NAMALWA (cell line): ENCODE measurements at places on chromosomes 13 and 19.

- DNase-seq, result no peak
Measured at GRCh38 chr13:43965459-43965845, 85.7 kb downstream of the LACC1 start.

DNA sequence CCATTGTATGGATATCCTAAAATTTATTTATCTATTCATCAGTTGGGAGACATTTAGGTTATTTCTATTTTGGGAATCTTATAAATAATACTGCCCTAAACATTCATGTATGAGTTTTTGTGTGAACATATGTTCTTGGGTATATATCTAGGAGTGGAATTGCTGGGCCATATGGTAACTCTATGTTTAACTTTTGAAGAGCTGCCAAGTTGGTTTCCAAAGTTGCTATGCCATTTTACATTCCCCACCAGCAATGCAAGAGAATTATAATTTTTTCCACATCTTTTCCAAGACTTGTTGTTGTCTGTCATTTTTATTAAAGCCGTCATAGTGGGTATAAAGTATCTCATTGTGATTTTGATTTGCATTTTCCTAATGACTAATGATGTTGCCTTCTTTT is 48.2 kb upstream of the CALM3 start:
- no peak for DNase-seq

- no peak for DNase-seq
Measured at GRCh38 chr13:111259058-111259457, 61.4 kb upstream of the TEX29 start.

DNA sequence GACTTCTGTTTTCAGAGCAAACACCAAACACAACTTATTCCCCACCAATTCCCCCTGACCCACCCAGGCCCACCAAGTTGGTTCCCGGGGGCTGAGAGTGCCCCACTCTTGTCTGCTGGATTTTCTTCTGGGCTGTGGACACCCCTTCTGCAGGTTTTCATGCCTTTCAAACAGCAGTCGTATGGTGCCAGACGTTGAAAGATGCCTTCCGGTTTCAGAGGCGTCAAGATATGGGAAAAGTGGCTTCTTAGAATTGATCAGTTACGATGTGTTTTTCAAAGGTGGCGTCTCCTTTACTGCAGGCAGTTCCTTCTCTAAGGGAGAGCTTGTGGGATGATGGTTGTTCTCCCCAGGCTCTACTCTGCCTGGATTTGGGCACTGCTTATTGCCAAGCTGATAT is 12.7 kb downstream of the CLEC11A start:
- no peak for DNase-seq

DNA sequence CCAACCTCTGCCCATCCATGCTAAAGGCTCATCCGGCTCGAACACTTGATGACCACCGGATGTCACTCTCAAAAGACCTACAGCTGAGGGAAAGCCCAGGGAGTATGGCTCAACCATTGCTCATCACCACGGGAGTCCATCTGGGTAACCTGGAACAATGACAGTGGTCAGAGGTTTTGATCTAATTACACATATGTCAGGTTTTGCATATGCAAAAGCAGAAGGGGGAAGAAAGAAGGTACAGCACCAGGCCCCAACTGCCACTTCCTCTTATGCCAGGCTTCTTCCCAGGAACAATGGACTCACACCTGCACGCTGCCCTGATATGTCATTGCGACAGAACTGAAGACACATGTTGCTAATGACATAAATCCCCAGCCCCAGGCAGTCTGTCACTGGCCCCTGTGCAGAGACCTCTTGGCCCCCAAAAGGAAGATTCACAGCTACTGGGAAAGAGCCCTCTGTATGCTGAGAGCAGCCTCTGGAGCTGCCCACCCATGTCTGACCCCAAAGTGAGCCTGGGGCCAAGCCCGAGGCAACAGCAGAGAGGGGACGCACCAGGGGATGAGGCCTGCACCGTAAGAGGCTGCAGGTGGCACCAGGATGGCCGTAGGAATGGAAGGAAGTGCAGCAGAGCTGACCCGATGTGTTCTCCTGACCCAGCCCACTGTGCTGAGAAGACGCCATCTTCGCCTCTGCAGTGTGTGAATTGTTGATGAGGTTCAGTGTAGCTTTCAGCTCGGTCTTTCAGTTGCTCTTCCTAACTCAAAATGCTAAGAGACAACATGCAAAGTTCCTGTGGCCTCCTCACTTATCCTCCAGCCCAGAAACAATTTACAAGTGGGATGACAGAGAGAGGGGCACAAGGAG is 26.3 kb downstream of the EPS15L1 start:
- DNase-seq, result peak; percentile 93

- DNase-seq, result peak; percentile 90
Measured at GRCh38 chr19:10699650-10700335, 1.4 kb upstream of the QTRT1 start.

- peak; percentile 86 for DNase-seq
Measured at GRCh38 chr13:39510316-39510695, 92.7 kb downstream of the LHFPL6 start.

GRCh38 chr19:2491130-2491801 is 15.3 kb downstream of the GADD45B start:
- peak; percentile 91 for DNase-seq

GRCh38 chr19:34461375-34462100 is 20.0 kb upstream of the WTIP start:
- DNase-seq, result no peak

DNA sequence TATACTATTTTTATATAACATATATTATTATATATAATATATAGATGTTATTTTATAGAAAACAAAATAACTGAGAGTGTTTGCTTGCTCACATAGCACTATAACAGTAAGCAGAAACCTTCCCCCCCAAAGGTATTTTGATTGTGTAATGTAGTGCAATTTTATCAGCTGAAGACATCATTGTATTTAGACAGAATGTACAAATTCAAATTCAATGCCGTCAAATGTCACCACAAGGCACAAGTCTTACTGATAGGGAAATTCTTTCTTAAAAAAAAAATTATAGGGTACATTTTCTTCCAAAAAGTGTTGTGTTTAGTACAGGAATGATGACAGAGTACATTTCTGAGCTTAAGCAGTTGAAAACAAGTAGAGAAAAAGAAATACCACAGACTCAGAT is 1147.1 kb upstream of the SPRY2 start:
- DNase-seq, result no peak

- no peak for DNase-seq
Measured at GRCh38 chr13:28489524-28489931, 5.4 kb downstream of the FLT1 start.

DNA sequence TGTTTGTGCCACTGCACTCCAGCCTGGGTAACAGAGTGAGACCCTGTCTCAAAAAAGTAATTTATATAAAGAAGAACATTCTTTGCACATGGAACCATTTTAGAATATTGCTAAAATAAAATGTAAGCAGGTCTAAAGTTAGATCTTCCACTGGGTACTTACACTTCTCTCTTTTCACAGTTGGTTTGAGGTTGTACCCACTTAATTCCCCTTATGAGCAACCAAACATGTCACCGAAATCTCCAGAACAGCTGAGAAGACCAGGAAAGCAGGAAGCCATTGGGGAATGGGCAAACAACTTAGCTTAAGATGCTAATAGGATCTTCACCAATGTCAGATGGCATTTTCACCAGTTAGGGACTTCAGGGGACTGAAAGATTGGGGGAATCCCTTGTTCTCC is 18.8 kb downstream of the NLRP4 start:
- no peak for DNase-seq

DNA sequence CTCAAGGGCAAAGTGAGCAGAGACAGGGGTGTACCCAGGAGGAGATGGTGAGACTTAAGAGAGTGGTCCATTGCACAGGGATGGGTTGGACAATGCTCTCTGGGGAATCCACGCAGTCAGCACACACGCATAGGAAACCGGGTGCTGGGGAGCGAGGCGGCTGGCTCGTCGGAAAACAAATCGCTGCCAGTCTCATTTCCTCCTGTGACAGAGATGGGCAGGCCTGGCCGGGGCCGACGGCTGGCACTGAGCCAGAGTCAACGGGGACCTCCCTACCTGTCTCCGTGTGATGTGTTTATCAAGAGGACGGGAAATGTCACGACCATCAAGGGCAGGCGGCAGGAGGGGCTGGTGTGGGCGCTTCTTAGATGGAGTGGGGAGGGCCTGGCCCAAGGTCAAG is 27.3 kb downstream of the PTPRS start:
- no peak for DNase-seq

DNA sequence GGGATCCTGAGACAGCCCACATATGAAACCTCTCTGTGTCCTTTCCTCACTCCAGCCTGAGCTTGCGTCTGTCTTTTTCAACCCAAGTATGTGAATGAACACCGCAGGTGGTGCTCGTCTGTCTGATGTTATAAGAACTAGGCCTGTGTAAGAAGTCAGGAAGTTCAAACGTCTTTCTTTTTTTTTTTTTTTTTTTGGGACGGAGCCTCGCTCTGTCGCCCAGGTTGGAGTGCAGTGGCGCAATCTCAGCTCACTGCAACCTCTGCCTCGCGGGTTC is 92.3 kb downstream of the ANKRD10 start:
- DNase-seq, result no peak

DNA sequence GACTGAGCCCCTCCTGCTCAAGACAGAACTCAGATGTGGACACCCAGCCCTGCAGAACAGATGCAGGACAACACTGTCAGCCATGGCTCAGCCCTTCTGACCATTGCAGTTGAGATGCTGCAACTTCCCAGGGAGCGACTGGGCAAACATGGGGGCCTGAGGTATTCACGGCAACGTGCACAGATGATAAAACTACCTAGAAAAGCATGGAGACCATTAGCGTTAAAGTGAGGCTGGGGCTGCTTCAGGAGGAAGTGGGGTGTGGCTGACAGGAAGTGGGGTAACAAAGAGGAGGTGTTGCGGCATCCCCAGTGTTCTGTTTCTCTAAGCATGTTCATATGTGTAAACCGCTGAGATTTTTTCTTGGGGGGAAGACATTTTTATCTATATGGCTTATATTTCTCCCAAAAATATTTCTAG is 1.3 kb upstream of the SIGLEC9 start:
- DNase-seq, result no peak

- DNase-seq, result peak; percentile 89
Measured at GRCh38 chr19:18594096-18594823, 5.7 kb downstream of the REX1BD start.

GRCh38 chr13:43835701-43836100 is 43.8 kb downstream of the CCDC122 start:
- no peak for DNase-seq

- no peak for DNase-seq
Measured at GRCh38 chr19:3855320-3855719, 13.5 kb downstream of the ZFR2 start.

DNA sequence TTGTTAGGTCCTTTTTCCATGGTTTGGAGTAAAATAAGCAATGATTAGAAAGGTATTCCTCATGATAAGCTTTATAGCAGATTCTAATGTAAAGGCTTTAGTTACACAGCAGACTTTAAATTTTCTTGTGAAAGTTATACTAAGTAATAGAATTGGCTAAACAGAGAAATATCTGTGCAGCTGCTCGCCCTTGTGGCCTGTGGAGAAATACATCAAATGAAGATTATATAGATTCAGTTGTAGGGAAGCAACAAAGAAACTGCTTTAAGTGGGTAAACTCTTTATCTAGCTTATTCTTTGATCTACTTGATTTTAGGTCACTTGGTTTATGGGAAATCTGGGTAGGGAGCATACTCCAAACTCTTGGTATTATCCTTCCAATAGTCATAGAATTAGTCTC is 1269.7 kb upstream of the SPRY2 start:
- DNase-seq, result peak; percentile 17

DNA sequence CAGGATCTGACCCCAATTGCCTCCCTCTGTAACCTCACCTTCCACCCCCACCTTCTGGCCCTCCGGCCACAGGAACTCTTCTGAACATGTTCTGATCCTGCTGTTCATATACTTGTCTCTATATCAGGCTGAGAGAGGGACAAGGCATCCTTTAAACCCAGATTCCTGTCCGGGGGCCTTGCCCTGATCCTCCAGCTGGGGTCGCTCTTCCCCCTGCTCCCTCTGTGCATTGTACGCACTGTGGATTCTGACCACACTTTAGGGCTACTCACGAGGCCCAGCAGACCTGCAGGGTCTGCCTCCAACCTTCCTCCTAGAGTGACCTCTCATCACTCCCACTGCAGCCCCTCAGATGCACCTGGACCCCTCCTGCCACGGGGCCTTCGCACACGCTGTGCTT is 269.3 kb downstream of the UQCRFS1 start:
- DNase-seq, result no peak

GRCh38 chr13:67935626-67936025 is 705.5 kb upstream of the PCDH9 start:
- DNase-seq, result no peak

DNA sequence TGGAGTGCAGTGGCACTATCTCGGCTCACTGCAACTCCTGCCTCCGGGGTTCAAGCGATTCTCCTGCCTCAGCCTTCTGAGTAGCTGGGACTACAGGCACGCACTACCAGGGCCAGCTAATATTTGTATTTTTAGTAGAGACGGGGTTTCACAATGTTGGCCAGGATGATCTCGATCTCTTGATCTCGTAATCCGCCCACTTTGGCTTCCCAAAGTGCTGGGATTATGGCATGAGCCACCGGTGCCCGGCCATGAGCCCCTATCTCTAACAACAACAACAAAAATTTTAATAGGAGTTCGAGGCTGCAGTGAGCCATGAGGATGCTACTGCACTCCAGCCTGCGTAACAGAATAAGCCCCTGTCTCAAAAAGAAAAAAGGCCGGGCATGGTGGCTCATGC is 5.0 kb downstream of the AP1M2 start:
- DNase-seq, result no peak

- no peak for DNase-seq
Measured at GRCh38 chr19:18800636-18801035, 9.5 kb upstream of the COMP start.

- no peak for DNase-seq
Measured at GRCh38 chr19:18899624-18900560, 3.9 kb upstream of the CERS1 start.

GRCh38 chr19:13033819-13034611 is 38.7 kb downstream of the NFIX start:
- peak; percentile 72 for DNase-seq

GRCh38 chr13:21901811-21902708 is 231.2 kb downstream of the FGF9 start:
- DNase-seq, result no peak

- DNase-seq, result no peak
Measured at GRCh38 chr13:97746649-97747048, 206.8 kb upstream of the IPO5 start.

DNA sequence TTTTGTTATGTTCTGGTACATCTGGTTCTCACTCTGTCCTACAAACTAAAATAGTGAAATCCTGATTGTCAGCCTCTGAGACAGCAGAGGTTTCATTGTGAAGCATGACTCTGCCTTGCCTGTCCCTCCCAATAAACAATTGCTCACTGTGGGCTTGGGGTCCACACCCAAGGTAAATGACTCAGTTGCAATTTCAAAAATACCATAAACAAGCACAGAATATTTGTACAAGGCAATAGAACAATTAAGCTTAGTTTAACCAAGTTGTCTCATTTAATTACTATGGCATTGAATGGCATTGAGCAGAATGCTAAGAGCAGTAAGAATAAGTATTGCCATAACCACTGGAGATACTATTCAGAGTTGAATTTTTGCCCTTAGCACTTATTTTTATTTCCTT is 353.6 kb downstream of the SPRY2 start:
- no peak for DNase-seq

- DNase-seq, result no peak
Measured at GRCh38 chr19:7373862-7374261, 25.1 kb downstream of the ARHGEF18 start.

- no peak for DNase-seq
Measured at GRCh38 chr13:75023609-75024008, 458.4 kb downstream of the TBC1D4 start.

GRCh38 chr19:50036908-50037307 is 11.1 kb downstream of the ZNF473 start:
- DNase-seq, result no peak

GRCh38 chr13:22047082-22047784 is 376.4 kb downstream of the FGF9 start:
- DNase-seq, result no peak
